ENCODE measurements at places on chromosomes 11 and 22.

DNA sequence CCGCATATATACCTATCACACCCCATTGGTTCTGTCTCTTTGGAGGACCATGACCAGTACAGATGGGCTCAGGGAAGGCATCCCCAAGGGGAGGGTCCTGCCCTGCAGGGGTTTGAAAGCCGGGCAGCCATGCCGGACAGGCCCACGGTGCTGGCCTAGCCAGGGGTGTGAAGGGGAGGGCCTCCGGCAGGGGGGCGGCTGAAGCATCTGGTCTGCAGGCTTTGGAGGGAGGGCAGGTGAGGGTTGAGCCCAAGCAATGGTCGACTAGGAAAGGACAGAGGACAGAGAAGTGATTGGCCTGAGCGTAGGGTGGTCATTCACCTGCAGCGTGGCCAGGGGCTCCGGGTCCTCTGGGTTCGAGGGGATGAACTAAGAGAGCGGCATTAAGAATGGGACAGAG lies 11.2 kb upstream of the CTSD start:
- DNase-seq: no peak

GRCh38 chr22:44271732-44272400 lies 40.9 kb downstream of the SHISAL1 start:
- DNase-seq: no peak

GRCh38 chr11:122808478-122808869 lies 29.8 kb upstream of the CRTAM start:
- DNase-seq: no peak

DNA sequence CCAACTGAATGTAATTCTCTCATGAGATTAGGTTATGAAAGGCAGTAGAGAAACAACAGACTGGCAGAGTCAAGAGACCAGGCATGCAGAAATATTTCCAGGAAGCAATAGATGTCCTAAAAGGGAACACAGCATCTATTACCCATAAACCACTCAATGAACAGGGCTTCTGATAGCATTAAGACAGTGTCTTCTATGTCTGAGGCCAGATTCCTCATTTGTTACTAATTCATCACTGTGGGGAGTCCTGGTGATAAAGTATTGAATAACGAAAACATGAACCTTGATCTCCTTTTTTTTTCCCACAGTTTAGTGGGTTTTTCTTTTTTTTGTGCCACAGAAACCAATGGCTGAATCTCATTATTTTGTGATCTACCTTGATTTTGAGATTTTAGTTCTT lies 339.0 kb downstream of the METTL15 start:
- no peak for DNase-seq

DNA sequence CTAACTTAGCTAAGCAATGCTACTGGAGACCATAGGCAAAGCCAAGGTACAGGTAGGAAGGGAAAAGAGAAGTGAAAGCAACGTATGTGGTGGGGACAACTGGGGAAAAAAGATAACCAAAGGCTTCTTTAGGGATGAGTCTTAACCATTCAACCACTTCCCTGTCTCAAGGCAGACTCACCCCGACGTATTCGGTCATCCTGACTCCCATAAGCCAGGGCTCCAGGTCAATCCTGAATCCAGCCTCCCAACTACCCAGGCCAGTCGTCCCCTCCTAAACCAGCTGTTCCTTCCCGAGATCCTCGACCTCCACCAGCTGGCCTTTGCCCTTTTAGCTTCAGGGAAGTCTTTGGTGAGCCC lies 330 bp downstream of the ACP2 start:
- no peak for DNase-seq

DNA sequence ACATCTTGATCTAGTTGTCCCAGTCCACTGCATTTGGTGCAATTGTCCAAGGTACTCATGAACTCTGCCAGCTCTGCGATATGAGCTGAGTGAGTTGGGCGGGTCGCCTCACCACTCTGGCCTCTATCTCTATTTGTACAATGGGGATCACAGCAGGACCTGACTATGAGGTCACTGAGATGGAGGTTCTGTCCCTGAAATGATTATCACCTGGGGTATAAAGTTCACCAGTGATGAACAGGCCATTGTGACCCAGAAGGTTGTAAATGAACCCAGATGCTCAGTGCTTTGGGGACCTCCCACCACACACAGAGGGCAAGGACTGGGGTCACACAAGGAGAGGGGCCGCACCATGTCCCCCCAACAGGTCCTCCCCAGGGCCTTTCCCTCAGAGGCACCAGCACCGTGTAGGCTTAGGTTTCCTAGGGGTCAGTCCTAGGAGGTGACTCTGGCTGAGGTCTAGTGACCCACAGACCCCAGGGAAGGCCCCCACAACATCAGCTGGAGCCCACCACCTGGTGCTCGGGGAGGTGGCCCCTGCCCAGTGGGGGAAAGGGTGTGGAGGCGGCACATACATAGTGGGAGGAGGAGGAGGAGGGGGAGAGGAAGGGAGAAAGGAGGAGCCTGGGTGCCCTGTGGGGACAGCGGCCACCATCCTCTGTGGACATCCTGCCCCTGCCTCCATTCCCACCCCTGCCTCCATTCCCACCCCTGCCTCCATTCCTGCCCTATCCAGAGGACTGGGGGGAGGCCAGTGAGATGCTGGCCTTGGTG lies 25.0 kb upstream of the IGLL1 start:
- DNase-seq: no peak

DNA sequence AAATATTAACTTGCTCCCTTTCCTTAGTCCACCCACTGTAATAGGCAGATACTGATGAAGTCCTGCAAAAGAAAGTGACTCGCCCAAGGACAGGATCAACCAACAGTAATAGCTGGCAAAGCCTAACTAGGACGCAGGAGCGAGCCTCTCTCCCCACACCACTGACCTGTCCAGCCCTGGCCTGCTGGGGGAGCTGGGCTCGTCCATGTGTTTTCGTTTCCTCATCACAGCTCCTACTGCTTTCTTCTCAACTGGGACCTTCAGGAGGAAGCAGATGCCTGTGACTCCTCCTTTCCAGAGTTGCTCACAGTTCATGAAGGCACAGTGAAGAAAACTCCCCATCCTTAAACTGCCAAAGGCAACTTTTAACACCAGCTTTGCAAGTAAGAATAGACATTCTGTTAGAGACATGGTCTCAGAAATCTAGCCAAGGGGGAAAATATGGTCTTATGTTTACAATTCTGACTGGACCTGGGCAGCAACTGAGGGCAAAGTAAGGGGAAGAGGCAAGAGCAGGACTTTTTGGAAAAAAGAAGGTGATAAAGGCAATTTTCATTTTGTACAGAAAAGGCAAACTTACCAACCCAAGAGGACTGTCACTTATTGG lies 11.6 kb upstream of the GPHA2 start:
- DNase-seq: no peak

GRCh38 chr22:50177537-50178470 lies 7.3 kb downstream of the PANX2 start:
- DNase-seq: no peak

- DNase-seq: no peak
Measured at GRCh38 chr11:12130180-12130980, 20.0 kb downstream of the MICAL2 start.

DNA sequence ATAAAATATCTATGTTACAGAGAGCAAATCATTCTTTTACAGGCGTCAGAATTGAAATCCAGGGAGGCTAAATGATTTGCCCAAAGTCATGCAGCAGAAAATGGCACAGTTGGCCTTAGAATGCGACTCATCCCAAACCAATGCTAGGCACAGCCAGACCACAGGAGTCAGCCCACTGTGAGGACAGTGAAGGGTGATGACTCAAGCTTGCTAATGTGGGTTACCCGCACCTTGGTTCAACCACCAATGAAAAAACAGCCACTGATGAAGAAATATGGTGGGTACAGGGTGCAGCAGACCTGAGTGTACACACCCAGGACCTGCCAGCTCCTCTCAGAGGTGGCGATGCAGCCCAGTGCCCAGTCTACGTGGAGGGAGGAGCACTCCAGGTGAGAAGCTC lies 89.7 kb downstream of the ZC3H12C start:
- no peak for DNase-seq

DNA sequence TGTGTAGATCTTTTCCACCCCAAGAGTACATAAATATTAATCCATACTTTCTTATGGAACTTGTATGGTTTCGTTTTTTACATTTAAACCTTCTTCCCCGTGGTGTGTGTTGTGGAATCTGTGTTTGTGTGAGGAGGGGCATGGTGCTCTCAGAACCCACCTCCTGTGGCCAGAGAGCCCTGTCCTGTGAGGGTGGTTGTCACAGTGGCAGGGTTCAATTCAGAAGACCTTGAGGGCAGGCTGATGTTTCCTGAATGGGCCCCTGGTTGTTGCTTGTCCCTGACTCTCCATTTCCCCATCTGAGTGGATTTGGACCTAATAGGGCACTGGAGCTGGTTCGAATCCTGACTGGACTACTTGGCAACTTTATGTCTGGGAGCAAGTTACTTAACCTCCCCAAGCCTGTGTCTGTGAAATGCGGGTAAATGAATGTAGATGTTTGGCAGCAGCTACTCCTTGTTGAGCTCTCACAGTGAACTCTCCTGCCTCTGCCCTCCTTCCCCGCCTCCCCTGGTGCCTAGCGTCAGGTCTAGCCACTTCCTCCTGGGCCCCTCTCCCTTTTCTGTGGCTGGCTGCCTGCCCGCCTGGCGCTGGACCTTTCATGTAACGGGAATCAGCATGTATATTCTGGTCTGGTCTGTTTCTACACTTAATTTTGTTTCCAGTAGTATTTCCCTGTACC lies 7.3 kb downstream of the NEAT1 start:
- DNase-seq: no peak
